Cerebellar cortex (tissue), 1 donor: ENCODE measurements at places on chromosomes 3 and 15.

DNA sequence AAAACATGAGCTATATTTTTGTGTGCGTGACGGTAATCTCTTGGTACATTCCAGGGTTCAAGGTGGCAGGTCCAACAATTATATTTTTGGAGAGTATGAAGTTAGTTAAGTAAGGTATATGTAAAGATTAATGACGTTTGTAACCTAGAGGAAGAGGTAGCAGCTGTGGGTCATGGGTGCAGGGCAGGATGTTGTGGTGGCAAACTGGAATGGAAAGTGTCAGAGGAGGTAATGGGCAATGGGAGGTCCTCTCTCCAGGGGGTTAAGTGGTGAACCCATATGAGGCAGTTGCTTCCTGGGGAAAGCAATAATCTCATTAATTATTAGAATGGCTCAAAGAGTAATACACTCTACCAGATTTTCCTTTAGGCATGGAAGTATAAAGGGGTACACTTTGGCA lies 1.0 kb upstream of the CD200R1L start:
- DNase-seq: no peak

GRCh38 chr3:129419476-129419875 lies 9.0 kb downstream of the EFCAB12 start:
- DNase-seq: no peak

- peak; percentile 73 for DNase-seq
Measured at GRCh38 chr3:56800832-56801661, 702 bp downstream of the ARHGEF3 start.

GRCh38 chr3:5293207-5293606 lies 105.7 kb downstream of the EDEM1 start:
- no peak for DNase-seq

DNA sequence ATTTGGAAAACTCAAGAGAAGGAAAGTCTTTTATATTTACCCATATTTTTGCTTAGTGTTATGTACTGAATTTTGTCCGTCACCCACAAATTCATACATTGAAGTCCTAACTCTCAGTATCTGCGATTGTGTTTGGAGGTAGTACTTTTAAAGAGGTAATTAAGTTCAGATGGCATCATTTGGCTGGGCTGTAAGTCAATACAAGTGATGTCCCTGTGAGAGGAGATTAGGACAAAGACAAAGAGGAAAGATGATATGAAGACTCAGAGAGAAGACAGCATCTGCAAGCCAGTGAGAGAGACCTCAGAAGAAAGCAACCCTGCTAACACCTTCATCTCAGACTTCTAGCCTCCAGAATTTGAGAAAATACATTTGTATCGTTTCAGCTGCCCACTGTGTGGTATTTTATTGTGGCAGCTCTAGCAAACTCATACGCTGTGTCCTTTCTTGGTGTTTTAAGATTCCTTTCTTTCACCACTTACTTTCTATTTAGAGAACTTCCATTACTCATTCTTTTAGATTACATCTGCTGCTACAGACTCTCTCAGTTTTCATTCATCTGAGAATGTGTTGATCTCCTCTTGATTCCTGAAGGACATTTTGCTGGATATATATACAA lies 17.0 kb downstream of the LRCH3 start:
- DNase-seq: no peak

DNA sequence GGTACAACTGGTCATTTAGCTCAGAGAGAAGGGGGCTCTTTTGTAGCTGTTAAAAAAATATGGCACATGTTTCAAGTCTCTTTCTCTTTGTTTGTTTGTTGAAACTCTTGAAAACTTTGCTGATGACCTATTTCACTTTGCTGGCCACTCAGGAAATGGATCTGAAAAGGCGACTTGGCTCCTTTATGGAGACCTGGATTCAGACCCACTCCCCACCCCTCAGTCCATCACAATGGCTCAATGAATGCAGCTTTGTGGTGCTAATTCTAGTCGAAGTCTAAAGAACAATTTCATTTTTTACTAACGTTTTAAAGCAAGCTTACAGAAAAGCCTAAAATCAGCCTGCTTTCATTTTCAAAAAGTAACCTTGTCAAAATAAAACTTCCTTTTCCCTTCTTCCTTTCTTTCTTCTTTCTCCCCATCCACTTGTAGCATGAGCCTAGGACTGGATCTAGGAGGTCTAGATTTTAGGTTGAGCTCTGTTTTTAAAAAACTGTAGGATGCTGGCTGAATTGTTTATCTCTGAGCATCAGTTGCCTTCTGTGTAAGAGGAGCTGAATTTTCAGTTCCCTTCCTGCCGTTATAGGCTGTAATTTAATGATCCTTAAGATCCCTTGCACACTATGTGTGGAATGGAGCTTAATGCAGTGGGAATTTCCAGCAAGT lies 165.5 kb upstream of the FEZF2 start:
- no peak for DNase-seq
